ENCODE measurements at places on chromosomes 7 and 10.
A peak's percentile ranks its signal among the peaks of the same experiment; 100 is the strongest.

DNA sequence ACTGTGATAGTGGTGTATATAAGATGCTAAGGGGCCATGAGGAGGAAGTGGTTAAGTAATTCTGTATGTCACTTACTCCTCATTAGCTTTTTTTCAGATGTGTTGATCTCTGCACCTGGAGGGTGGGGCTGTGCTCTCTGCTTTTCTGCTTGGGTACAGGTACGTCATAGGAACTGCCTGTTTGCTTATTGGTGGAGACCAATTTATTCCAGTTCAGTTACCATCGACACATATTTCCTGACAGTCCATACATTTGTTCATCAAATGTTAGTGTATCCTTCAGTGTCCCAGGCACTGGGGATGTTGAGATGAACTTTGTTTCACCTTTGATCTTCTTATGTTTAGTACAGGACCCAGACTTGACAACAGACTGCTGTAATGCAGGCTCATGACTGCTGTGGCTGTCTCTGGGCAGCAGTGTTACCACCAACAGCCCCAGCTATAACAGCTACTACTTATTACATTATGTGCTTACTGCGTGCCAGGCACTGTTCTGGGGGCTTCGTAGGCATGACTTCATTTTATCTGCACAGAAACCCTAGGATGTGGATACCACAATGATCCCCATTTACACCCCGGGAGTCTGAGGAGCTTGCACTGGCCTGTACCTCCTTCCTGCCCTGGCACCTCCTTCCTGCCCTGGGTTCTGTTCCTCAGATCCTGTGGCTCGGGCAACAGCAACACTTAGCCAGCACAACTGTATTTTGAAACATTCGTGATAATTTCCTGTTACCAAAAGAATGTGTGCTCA, 87.4 kb downstream of the BUB3 start:
- no peak for DNase-seq

DNA sequence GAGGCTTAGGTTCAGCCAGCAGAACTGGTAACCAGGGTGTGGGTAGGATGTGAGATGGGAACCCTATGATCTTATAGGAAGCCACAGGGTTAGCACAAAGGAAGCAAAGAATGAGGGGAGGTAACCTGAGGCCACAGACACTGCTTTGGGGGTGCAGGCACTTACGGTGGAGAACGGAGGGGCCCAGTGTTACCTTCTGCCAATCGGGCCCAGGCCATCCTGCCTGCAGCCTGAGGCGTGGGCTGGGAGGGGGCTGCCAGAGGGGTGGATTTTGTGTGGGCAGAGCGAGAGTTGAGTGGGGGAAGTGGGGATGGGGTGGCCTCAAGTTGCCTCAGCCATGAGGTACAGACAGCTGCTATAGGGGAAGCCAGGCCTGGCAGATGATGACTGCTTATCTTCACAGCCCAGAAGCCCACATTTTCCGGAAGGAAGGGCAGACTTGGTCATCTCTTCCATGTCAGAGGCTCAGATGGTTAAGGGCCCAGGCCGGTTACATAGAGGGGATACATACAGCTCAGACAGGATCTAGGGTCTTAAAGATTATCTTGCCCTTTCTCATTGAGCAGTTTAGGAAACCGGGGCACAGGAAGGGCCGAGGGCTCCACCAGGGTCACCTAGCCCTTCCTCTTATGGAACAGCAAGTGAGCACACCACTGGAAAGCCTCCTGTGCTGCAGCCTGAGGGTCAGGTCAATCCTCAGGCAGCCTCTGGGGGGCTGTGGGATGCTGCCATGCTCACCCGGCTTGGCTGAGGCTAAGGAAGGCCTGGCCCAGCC, 24.4 kb upstream of the VSIR start:
- DNase-seq, result no peak

DNA sequence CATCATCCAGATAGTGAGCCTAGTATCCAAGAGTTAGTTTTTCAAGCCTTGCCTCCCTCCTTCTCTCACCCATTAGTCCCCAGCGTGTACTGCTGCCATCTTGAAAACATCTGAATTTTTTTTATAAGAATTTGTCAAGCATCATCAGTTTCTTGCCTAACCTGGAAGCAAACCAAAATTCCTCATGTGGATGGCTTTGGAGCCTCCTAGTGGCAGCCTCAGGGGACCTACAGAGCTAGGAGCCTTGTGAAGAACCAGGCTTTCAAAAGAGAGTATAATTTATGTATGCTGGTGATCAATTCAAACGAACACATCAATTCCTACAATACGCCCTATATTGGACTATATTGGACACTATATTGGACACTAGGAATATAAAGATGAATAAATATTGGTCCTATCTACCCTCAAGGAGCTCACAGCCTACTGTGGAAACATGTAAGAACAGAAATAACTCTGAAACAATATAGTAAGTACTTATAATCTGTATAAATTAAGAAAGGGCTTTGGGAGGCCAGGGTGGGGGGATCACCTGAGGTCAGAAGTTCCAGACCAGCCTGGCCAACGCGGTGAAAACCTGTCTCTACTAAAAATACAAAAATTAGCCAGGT, 63.4 kb downstream of the HPSE2 start:
- no peak for DNase-seq

DNA sequence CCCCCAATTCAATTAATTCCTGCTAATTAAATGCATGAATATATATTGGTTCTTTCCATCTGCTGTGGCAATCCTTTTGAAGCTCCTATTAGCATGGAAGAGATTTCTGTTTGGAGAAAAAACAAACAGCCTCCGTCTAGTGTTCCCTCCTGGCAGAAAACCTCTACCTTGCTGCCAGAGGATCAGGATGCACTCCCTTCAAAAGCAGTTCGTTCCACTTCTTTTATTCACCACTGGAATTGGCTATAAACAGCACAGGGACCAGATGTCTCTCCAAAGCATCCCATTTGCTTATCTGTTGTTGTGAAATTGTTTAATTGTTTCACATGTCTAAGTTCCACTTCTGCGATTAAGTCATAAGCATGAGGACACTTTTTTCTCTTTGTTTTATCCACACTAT, 77.8 kb upstream of the PTN start:
- no peak for DNase-seq

- peak; percentile 97 for DNase-seq
Measured at GRCh38 chr7:100429637-100430492, at the start of gene MEPCE. Gene MEPCE (plus strand): TSS chr7:100429831. CDS start chr7:100430019, 188 bp downstream.

- no peak for DNase-seq
Measured at GRCh38 chr7:2029936-2030335, 202.8 kb downstream of the MAD1L1 start.

GRCh38 chr7:40733114-40733513, 598.3 kb downstream of the SUGCT start:
- no peak for DNase-seq

GRCh38 chr10:52082307-52082706, 231.8 kb upstream of the DKK1 start:
- no peak for DNase-seq

DNA sequence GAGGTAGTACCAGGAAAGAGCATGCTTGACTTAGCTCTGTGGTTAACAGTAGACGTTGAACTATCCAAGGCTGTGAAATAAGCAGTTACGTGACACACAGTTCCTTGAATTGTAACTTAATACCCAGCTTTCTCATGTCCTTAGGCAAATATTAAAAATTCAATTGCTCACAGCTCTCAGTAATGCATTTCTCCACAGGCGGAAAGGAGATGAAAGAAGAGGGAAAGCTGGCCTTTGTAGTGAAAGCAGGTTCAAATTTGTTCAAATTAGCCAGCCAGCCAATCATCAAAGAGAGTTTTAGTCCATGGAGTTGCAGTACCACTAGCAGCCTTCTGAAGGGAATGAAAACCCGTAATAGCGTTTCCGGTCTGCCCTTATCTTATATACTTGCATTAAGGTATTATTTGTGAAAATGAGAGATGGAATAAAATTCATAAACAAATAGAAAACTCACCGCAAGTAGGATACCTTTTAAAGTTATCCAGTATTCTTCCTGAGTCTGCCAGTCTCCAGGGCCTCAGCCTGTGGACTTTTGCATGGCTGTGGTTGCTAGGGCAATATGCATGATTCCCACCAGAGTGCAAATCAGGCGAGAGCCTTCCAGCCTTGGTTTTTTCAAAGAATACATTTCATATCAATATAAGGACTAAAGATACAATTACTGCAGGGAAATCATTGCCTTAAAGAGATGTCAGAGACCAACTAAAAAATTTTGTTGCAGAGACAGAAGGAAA, 795.5 kb downstream of the TNS3 start:
- DNase-seq, result no peak

DNA sequence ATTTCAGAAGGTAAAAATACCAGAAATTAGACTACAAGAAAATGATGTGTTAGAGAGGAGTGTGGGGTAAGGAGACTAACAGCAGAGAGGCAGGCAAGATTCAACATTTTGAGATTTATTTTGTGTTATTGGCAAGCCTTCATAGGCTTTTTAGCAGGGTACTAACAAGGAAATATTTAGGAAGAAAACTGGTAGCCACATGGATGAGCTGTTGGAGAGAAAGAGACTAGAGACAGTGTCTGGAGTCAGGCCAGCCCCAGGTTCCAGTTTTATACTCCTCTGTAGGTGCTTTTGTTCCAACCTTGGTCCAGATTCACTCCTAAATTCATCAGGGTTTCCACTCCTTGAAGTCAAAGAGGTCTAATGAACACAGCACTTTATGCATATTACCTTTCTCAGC, 41.1 kb downstream of the GPRIN2 start:
- DNase-seq, result no peak

DNA sequence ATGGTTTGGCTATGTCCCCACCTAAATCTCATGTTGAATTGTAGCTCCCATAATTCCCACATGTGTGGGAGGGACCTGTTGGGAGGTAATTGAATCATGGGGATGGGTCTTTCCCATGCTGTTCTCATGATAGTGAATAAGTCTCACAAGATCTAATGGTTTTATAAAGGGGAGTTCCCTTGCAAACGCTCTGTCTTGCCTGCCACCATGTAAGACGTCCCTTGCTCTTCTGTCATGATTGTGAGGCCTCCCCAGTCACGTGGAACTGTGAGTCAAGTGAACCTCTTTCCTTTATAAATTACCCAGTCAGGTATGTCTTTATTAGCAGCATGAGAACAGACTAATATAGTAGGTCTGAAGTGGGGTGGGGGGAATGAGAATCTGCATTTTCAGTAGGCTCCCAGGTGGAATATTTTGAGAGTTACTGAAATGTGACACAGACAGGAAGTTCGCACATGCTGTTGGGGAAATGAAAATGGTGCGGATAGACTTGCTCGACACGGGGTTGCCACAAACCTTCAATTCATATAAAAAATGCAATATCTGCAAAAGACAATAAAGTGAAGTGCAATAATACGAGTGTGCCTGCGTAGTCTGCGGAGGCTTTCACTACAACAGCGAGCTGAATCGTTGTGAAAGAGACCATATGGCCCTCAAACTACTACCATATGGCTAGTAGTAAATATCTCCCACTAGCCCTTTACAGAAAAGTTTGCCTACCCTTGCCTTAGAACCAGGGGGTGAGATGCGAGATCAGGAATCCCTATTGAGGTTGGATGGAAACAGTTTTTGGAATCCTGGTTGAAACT, 166.1 kb downstream of the GRK5 start:
- DNase-seq, result no peak

Measured in stimulated activated CD8-positive, alpha-beta memory T cell treated with anti-CD3 and anti-CD28 coated beads, Interleukin-4, amount 100 ng/mL, for 4 hours (primary cell).